Activated naive CD4-positive, alpha-beta T cell treated with Interleukin-2 at 50 U/mL for 16 hours (primary cell): ENCODE measurements at places on chromosomes 4 and X.

DNA sequence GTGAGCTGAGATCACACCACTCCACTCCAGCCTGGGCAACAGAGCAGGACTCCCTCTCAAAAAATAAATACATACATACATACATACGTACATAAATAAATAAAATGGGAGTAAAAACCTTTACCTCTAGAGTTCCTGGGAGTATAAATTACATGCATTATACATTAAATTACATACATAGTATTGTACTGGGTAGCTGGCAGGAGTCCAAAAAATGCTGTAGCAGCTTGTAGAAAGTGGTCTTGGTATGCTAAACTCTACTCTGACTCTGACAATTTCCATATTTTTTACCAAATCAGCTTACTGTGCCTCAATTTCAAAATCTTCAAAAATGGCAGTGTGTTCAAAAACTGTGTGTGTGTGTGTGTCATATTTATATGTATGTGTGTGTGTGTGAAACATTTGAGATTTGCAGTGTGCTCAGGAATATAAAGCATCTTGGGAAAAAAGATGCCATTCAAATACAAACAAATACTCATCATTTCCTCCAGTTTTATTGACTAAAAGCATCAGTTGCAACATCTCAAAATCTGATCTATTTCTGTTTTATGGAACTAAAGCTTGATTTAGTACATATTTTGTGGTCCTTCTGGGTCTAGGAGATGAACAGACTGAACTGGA, 171.7 kb downstream of the SHROOM3 start:
- no peak for DNase-seq

- DNase-seq = no peak
Observed at GRCh38 chrX:101460669-101461068, 24.6 kb upstream of the ARMCX4 start.

DNA sequence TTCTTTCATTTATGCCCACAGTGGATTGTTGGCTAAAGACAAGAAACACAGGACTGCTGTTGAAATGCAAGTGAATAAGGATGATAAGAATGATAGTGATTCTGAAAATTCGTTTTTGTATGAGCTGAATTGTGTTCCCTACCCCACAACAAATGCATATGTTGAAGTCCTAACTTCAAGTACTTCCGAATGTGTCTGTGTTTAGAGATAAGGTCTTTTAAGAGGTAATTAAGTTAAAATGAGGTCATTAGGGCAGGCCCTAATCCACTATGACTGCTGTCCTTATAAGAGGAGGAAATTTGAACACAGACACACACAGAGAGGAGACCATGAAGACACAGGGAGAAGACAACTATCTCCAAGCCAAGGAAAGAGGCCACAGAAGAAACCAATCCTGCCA, 126.6 kb upstream of the ACSL4 start:
- DNase-seq = no peak

- DNase-seq = no peak
Observed at GRCh38 chrX:17187136-17187756, 187.8 kb upstream of the NHS start.

- DNase-seq = no peak
Observed at GRCh38 chr4:37693450-37694190, 7.4 kb upstream of the RELL1 start.

- DNase-seq = no peak
Observed at GRCh38 chr4:10741961-10742699, 57.6 kb upstream of the CLNK start.

- DNase-seq = no peak
Observed at GRCh38 chrX:71160475-71160874, 15.8 kb downstream of the NLGN3 start.

DNA sequence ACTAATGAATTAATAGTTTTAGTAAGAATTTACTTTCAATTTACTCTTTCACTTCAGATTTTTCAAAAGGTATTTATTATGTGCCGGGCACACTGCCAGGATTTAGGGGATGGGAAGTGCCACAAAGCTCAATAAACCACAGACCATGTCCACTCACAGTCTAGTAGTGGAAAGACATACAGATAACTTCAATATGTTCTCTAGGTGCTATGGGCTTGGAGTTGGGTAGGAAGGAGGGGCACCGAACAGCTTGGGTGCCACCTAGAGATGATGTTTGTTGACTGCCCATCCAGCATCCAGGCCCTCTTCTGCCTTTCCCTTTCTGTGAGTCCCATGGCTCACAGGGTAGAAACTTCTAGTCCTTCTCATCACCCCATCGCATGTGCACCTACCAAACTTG, 17.8 kb downstream of the MFAP3L start:
- no peak for DNase-seq

DNA sequence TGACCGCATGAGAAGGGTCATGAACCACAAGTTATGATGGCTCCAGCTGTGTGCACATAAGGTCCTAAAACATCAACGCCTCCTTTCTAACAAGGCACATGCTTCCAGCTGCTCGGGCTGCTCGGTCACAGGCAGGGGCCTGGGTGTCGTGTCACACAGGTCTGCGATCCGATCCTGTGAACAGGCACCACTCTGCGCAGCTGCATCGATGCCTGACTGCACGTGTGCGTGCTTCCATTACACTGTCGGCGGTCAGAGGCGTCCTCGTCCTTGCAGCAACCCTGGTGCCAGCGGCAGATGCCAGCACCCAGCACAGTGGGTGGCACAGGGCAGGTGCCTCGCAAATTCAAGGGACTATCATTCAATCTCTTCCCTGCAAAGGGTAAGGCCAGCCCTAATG, 23.9 kb downstream of the ZFYVE28 start:
- DNase-seq = no peak

DNA sequence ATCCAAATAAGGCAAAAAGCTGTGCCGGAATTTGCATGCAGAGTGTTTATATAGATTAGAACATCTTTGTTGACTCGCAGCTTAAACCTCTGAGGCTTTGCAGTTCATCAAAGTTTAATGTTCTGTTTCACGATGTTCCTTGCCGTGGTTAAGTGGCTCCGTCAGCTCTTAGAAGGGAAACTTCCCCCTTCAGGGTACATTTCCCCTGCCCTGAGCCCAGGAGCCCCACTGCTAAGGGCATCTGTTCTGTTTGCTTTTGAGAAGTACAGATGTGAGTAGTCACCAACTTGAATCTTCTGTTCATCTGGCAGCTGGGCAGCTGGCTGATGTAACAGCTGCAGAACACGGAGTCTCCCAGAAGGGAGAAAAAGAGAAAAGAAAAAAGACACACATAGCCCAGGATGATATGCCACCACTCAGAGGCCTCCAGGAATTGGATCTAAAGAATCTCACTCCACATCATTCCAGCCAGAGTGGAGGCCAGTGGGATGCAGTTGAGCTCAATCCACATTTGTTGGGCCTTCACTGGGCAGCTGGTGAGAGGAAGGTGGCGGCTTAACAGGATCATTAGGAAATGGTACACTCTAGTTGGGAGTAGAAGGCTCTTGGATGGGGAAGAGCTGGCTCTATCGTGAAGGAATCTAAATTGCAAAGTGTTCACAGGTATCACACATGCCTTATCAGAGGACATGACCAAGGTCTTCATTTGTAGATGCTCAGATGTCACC, 178.7 kb upstream of the RBPJ start:
- no peak for DNase-seq

DNA sequence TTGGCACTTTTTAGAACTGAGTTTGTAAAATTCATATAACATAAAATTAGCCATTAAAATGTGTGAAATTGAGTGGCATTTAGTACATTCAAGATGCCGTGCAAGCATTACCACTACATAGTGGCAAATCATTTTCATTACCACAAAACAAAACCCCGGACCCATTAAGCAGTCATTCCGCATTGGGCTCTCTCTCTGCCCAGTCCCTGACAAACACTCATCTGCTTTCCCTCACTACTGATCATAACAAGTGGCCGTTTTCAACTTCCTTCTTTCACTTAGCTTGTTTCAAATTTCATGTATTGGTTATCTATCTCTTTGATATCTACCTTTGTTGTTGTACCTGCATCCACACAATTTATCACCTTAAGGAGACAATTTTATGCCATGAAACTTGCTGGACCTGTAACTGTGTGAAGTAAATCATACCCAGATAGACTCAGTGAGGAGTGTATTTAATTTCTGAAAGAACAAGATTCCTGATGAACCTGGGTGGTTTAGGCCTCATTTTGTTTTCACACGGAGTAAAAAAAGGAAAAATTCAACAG, 202.1 kb downstream of the OR13H1 start:
- DNase-seq = no peak
